Colonic mucosa (tissue), 4 donors: ENCODE measurements at places on chromosomes 16 and 17. TPM values are rescaled to one million over a fixed set of nuclear protein-coding genes. Genes with fewer than 3 reads are reported as not detected.

Gene NPIPA3
- total RNA-seq = 0.49 TPM

Gene GP2
- total RNA-seq = 31.1 TPM

Gene WSCD1
- 22.3 TPM for total RNA-seq

Gene TBC1D3C
- not detected for total RNA-seq

DNA sequence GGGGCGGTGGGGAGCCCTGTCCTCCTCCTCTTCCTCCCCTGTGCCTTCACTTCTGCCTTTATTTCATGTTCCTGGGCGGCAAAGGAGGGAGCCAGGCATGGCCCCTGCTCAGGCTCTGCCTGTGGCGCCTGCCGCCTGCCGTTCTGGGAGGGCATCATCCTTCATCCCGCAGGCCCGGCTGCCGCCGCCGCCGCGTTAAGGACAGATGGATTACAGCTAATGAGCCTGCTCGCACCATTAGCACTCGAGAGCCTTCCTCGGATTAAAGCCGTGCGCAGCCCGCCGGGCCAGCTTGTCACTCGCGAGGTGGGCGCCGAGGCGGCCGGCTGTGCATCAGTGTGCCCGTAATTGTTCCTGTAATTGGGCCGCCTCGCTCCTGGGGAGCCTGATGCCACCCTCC, 127.7 kb upstream of the GSE1 start:
- no peak for DNase-seq

DNA sequence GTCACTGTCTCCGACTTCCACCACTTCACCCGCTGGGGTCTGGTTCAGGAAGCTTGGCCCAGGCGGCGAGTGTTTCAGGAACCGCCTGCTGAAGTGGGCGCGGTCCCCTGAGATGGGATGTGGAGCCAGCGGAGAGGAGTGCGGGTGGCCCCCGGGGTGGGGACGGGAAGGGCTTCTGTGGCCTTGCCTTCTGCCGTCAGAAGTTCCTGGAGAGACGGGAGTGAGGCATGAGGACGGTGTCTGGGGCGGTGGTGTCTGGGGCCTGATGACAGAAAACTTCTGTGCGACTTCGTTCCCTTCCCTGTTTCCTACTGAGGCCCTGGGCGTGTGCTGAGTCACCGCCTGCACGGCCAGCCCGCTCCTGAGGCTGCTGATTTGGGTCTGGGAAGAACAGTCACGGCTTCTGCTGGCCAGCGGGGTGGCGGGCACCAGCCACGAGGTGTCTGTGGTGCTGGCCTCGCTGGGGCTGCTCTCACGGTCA, 12.3 kb upstream of the NLRC3 start:
- DNase-seq = no peak

- no peak for DNase-seq
These were observed 77.4 kb upstream of the SMURF2 start for GRCh38 chr17:64739316-64740058.

- no peak for DNase-seq
These were observed 148.0 kb upstream of the FOXF1 start for GRCh38 chr16:86362155-86362849.

- no peak for DNase-seq
These were observed 264.6 kb upstream of the KCNJ16 start for GRCh38 chr17:69810326-69810965.

- no peak for DNase-seq
These were observed 335 bp downstream of the TMEM11 start for GRCh38 chr17:21213638-21214014.

DNA sequence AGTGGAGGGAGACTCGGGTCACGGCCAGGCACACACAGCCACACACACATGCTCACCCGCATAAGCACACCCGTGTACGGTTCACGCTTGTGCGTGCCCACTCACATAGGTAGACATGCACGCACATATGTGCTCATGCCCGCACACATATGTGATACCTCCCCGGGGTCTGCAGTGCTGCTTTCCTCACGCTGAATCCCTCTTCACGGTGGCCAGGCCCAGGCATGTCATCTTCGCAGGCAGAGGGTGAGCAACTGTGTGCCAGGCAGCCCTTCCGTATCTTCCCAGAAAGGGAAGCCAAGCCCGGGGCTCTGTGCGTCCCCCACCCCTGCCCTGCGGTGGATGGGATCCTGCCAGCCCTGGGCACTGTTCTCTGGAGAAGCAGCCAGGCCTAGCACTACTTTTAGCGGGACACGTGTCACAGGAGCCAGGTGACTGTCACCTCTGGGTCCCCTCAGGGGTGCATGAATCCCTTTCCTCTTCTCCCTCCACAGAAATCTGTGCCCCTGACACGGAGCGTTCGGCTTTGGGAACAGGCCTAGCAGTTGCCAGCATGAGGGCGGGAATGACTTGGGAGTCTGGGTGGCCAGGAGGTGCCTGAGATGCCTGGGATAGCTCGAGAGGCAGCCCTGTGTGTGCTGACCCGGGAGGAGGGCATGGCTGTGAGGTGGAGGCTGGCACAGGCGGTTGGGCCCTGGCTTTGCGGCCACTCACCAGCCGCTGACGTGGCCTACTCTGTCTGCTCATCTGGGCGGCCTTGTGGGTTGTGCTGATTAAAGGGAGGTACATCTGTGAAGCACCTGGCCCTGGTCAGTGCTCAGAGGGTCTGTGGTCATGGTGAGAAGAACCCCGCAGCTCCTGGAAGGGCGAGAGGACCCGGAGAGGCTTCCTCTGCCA, 47.5 kb downstream of the BAIAP2 start:
- no peak for DNase-seq

DNA sequence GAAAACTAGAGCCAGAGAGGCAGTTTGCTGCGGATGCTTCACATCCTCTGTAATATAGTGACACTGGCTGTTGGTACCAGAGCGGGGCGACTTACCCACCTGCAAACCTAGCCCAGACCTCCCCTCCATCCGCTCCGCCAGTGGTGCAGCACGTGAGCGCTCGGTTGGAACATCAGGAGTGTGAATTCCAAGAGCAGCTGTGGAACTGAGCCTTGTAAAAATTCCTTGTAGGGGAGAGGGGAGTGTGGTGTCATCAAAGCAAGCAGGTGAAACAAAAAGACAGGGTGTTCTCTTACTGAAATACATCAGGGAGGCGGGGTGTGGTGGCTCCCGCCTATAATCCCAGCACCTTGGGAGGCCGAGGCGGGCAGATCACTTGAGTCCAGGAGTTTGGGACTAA, 51.3 kb downstream of the CCDC42 start:
- no peak for DNase-seq

- no peak for DNase-seq
These were observed 200.9 kb upstream of the N4BP1 start for GRCh38 chr16:48810803-48811453.

DNA sequence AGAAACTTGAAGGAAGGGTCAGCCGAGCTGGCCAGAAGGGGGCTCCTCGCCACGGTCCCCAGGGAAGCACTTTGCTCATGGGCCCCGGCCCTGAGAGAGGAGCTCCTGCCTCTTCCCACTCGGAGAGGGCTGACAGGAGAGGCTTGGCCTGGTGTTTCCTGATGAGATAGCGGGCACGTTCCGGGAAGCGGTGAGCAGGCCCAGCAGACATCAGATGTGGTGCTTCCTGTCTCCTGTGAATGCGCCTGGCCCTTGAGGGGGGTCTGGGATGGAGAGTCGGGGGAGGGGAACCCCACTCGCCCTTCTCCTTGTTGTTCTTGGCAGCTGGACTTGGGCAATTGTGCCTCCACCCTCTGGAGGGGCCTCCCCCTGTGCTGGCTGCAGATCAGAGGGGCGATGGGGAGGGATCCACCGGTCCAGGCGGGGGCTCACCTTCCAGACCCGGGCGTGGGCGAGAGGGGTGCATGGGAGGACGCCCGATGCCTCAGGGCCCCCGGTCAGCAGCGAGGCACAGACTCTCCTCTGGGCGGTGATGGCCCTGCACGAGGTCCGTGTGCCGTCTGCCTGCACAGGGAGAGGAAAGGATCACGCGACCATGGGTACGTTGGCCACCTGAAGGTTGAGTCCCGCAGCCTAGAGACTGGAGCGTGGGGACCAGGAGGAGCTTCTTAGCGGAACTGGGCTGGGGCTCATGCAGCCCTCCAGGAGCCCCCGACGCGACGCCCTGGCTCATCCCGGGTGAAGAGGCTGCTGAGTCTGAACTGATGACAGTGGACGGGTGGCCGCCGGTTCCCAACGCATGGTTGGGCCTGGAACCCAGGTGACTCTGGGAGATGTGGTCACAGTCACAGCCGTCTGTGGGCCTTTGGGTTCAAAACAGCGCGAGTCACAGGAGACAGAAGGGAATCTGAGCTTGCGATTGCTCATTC, 25.4 kb downstream of the METRNL start:
- no peak for DNase-seq
